ENCODE measurements at places on chromosomes 13 and 19. TPM values are rescaled to one million over a fixed set of nuclear protein-coding genes. Genes with fewer than 3 reads are reported as not detected.

Gene CYP2A6
- 0.48 TPM for total RNA-seq

Gene LRRC8E
- total RNA-seq: 1.8 TPM

Gene FCAR
- total RNA-seq: 16.3 TPM

Gene IGSF23
- total RNA-seq: not detected

Gene MAP1S
- total RNA-seq: 71.1 TPM

Gene NOTCH3
- total RNA-seq: 60.3 TPM

Gene AP1M2
- 3.2 TPM for total RNA-seq

Gene UBE2S
- 24.2 TPM for total RNA-seq

Gene ADAMTS10
- total RNA-seq: 19.0 TPM

- DNase-seq: no peak
Measured at GRCh38 chr13:71871844-71872243, 4.8 kb upstream of the DACH1 start.

DNA sequence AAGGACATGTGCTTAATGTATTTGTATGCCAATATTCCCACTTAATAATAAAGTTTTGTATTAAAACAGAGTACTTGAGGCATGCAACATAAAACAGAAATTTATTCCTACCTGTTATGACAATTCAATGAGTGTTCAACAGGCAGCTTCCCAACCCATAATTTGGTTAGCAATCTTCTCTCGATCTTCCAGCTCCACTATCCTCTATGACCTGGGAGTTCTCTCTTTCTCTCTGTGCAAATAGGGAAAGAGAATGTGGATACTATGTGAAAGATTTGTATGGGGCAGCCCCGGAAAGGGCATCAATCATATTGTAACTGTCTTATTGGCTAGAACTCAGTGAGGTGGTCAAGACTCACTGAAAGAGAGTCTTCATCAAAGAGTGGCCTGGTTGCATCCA lies 644.9 kb upstream of the PCDH20 start:
- DNase-seq: no peak

- no peak for DNase-seq
Measured at GRCh38 chr19:17348700-17349099, 11.3 kb downstream of the GTPBP3 start.

- no peak for DNase-seq
Measured at GRCh38 chr13:97686594-97686993, 252.6 kb downstream of the RAP2A start.

GRCh38 chr19:18865973-18866799 lies 29.8 kb downstream of the CERS1 start:
- no peak for DNase-seq

GRCh38 chr13:99892866-99893504 lies 78.6 kb downstream of the ZIC5 start:
- no peak for DNase-seq

- DNase-seq: no peak
Measured at GRCh38 chr13:24148414-24149235, 11.9 kb upstream of the SPATA13 start.

GRCh38 chr13:19860884-19861655 lies 2.4 kb downstream of the ZMYM5 start:
- DNase-seq: no peak

DNA sequence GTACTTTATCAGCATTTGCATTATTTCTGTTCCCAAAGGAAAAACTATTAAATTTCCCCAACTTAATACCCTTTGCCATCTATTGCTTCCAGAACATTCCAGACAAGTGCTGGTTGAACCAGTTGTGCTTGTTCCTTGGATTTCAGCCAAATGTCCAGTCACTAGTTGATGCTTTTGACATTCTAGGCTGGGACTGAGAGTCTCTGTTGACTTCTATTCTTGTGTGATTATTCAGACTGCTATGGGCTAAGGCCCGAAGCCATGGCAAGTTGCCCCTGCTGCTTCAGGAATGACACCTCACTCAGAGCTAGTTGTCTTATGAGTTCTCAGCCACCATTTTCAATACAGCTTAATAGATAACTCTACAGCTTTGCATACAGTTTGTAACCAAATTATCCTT lies 458.1 kb upstream of the ARGLU1 start:
- no peak for DNase-seq

GRCh38 chr13:99362362-99362761 lies 55.2 kb upstream of the GPR183 start:
- no peak for DNase-seq

DNA sequence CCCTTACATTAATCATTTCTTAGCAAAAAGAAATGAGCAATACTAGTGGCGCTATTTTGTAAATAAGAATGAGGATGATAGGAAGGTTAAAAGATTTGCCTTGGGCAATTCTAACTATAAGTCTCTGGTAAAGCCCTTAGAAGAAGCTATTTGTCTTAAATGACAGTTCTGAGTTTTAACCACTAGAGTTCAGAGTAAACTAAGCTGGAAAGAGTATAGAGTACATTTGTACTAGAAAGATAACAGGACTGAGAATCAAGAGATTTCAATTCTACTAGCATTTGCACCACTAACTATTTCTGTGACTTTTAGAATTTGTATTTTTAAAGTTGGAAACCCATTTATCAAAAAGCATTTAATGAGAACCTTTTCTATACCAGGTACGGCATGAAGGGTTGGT lies 750.3 kb downstream of the OLFM4 start:
- DNase-seq: no peak

DNA sequence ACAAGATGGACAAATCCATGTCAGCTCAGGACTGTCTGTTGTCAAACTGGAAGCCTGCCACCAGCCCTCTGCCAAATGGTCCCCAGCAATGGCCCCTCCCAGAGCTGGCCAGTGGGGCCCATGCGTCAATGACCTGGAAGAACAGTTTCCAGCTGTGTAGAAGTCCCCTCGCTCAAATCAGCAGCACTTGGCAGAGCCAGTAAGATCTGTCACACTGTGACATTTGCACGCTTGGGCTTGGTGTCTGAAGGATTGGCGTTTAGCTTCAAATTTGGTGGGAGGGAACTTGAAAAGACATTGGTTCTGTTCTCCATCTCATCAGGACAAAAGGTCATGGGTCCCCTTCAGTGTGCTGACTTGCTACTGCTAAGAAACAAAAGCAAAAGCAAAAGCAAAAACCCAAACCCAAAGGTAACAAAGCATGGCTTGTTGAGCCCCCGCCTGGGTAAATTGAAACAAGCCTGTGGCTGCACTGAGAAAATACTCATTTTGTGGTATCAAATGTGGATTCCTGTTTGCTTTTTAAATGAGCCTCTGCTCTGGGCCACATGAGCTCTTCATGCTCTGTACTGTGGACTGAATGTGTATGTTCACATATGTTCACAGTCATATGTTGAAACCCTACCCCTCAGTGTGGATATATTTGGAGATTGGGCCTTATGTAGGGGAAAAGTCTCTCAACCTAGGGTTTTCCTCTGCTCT lies 253.6 kb upstream of the MAB21L1 start:
- no peak for DNase-seq

- DNase-seq: no peak
Measured at GRCh38 chr19:54938906-54939305, 8.4 kb downstream of the NLRP7 start.

DNA sequence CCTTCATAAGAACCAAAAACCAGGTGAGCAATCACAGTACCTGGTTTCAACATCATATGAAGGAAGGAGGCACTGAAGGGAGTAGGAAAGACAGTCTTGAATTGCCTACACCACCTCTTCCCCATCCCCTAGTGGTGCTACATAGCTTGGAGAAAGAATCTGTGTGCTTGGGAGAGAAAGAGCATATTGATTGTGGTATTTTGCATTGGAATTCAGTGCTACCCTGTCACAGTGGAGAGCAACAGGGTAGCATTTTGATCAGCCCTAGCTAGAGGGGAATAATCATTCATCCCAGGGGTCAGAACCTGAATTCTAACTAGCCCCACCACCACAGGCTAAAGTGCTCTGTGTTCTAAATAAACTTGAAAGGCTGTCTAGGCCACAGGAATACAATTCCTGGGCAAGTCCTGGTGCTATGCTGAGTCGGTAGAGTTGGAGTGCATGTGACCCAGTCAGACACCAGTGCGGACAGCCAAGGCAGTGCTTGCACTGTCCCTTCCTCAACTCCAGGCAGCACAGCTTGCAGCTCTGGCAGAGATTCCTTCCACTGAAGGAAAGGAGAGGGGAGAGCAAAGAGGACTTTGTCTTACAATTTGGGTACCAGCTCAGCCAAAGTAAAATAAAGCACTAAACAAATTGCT lies 158.7 kb downstream of the VWA8 start:
- DNase-seq: no peak

- DNase-seq: peak; percentile 96
Measured at GRCh38 chr19:16247353-16248182, 49.9 kb downstream of the AP1M1 start.

DNA sequence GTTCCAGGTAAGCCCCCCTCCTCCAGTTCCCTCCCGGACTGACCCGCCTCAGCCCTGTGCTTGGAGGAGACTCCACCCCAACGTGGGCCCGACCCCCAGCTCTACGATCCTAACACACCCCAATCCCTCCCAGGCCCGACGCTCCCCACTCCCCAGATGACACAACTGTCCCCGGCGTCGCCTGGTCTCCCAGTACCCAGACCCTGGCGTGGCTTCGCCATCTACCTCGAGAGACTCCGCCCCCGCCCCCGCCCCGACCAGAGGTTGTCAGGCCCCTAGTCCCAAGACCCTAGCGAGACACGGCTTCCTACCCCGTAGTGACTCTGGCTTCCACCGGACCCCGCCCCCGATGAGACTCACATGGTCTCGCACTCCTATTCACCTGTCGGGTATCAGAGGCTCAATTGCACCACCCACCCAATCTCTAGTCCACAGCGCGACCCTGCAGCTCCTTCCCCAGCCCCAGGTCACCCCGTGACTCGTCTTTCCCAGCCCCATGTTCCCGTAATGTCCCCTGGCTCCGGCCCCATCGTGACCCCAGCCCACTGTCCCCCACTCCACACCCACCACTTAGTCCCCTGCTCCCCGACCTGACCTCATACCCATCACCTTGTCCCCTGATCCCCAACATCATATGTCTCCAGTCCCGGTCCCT lies 2.9 kb downstream of the CD37 start:
- DNase-seq: peak; percentile 85

DNA sequence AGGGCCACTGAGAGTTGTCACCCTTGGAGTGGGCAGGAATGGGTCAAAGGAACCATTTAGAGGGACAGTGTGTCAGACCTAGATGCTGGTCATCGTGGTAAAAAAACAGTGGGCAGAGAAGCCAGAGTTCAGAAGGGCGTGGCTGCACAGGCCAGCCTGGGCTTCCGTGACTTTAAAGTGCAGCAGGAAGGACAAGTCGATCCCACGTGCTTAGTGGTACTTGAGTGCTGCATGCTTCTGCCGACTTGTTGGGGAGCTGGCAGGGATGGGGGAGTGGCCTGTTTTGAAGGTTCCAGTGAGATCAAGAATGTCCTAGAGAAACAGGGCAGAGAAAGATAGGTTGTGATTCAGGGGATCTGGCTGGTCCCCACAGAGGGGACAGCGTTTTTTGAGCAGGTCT lies 17.0 kb downstream of the LYL1 start:
- no peak for DNase-seq

- no peak for DNase-seq
Measured at GRCh38 chr13:97327086-97327485, 105.0 kb downstream of the MBNL2 start.

DNA sequence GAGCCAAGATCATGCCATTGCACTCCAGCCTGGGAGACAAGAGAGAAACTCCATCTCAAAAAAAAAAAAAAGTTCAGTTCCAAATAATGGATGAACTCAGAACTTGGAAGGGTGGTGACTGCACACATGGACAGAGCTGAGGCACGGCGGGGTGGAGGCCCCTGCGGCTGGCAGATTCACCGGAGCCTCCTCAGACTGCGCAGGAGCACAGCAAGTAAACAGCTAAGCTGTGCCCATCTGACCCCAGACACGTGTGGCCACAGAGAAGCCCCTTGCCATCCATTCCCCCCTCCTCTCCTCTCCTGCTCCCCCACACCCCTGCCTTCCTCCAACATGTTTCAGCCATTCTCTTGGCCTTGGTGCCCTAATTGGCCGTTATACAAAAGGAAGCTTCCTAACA lies 15.6 kb upstream of the PROZ start:
- DNase-seq: peak; percentile 74

GRCh38 chr13:52070929-52071523 lies 46.5 kb downstream of the UTP14C start:
- DNase-seq: no peak

- no peak for DNase-seq
Measured at GRCh38 chr13:85671336-85671735, 127.9 kb downstream of the SLITRK6 start.

Measured in mesenteric fat pad (tissue), 1 donor.